ENCODE measurements at places on chromosomes 11 and 22. TPM values are rescaled to one million over a fixed set of nuclear protein-coding genes. Genes with fewer than 3 reads are reported as not detected.

MIOX gene
- total RNA-seq: 0.15 TPM

TRPM5 gene
- not detected for total RNA-seq

P4HA3 gene
- 3.1 TPM for total RNA-seq

STK33 gene
- 3.8 TPM for total RNA-seq

POU2AF3 gene
- total RNA-seq: not detected

RTN4RL2 gene
- total RNA-seq: not detected

KRTAP5-9 gene
- not detected for total RNA-seq
